ENCODE measurements at places on chromosomes 12 and 14.

DNA sequence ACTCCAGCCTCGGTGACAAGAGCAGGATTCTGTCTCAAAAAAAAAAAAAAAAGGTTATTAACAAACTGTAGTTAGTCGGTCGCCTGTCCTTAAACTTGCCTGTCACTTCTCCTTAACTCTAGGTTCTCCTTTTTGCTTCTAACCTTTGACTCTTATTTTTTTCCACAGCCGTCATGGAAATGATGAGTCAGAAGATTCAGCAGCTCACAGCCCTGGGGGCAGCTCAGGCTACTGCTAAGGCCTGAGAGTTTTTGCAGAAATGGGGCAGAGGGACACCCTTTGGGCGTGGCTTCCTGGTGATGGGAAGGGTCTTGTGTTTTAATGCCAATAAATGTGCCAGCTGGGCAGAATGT lies 418 bp upstream of the MYG1 start:
- DNase-seq, result peak; percentile 52

DNA sequence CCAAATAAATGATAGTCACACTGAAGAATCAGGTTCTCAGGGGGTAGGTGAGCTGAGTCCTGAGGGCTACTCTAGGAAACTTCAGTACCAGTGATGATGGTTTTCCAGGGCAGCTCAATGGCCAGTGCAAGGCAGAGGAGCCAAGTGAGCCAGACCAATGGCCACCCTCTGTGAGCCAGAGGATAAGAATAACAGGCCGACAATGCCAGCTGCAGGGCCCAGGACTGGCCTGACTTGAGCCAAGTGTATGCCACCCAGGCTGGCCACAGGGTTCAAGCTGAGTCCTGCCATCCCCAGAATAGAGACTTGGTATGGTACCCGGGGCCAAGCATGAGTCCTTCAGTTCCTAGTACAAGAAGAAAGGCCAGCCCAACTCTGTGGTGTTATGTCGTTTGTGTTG lies 355.5 kb downstream of the DPF3 start:
- DNase-seq, result no peak

- no peak for DNase-seq
Measured at GRCh38 chr14:37932008-37932407, 275.7 kb upstream of the SSTR1 start.

DNA sequence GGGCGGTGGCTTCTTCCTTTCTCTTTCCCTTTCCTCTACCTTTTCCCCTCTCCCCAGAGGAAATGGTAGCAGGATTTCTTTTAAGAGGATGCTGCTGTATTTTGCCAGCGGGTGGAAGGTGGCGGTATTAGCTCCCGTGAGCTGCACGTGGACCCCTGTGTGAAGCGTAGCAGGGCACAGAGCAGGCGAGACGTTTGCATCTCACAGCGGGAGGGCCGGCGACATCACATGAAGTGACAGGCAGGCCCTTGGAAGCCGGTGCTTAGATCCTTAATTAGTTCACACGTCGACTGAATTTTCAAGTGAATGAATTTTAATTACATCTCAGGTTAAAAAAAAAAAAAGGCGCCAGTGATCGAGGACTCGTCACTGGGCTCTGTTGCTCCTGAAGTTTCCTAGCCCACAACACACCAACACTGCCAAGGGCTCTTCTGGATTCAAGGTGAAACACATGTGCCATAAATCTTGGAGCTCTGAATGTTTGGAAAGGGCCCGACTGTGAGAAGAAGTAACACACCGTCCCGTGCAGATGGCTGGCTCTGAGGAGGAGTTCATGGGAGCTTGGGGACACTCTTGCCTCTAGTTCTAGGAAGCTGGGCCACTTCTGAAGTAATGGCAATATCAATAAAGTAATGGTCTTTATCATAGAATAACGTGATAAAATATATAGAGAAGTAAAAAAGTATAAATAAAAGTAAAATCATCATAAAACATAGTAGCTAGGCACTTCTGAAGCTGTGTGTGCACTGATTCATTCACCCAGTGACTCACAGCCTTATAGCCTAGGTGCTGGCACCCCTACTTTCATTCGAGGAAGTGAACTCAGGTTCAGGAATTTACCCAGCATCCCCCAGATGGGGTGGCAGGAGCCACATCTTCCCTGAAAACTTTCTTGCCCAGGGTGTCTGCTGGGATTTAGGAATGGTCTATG lies 75.3 kb downstream of the AACS start:
- DNase-seq, result no peak

- no peak for DNase-seq
Measured at GRCh38 chr12:24562771-24563431, 386.0 kb downstream of the BCAT1 start.

DNA sequence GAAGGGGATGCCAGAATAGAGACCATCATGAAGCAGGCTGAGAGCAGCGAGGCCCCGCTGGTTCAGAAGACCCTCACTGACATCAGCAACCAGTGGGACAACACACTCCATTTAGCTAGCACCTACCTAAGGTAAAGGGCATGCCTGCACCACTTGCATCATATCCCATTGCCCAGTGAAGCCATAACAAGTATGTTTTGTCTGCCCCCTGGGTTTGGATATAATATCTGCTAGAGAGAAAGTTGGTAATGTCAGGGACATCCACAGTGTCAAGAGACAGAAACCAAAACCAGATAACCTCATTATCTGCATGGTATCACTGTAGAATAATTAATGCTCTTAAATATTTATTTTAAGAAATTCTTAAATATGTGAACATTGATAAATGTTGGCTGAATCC lies 173.8 kb downstream of the SYNE2 start:
- DNase-seq, result no peak

- DNase-seq, result no peak
Measured at GRCh38 chr12:87818441-87818840, 210.8 kb downstream of the C12orf50 start.

DNA sequence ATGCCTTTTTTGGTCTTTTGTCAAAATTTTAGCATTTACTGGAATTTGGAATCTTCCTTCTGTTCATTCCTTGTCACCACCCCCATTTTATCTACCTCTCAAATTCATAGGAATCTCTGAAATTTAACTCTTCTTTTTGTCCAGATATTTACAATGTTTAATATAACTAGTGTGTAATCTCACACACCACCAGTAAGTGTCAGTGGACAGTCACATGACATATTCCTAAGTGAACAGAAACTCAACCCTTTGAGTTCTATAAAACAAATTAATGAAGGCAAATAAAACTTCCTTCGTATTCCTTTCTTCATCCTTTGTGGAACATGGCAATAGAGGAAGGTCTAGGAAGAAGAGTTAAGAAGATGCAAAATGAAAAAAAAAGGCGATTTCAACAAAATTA lies 26.6 kb downstream of the ATF7 start:
- no peak for DNase-seq

- no peak for DNase-seq
Measured at GRCh38 chr14:69002069-69002468, 23.0 kb upstream of the ACTN1 start.

- no peak for DNase-seq
Measured at GRCh38 chr14:38137005-38137404, 70.7 kb upstream of the SSTR1 start.

GRCh38 chr14:105389534-105389933 lies 8.8 kb upstream of the TEX22 start:
- no peak for DNase-seq

DNA sequence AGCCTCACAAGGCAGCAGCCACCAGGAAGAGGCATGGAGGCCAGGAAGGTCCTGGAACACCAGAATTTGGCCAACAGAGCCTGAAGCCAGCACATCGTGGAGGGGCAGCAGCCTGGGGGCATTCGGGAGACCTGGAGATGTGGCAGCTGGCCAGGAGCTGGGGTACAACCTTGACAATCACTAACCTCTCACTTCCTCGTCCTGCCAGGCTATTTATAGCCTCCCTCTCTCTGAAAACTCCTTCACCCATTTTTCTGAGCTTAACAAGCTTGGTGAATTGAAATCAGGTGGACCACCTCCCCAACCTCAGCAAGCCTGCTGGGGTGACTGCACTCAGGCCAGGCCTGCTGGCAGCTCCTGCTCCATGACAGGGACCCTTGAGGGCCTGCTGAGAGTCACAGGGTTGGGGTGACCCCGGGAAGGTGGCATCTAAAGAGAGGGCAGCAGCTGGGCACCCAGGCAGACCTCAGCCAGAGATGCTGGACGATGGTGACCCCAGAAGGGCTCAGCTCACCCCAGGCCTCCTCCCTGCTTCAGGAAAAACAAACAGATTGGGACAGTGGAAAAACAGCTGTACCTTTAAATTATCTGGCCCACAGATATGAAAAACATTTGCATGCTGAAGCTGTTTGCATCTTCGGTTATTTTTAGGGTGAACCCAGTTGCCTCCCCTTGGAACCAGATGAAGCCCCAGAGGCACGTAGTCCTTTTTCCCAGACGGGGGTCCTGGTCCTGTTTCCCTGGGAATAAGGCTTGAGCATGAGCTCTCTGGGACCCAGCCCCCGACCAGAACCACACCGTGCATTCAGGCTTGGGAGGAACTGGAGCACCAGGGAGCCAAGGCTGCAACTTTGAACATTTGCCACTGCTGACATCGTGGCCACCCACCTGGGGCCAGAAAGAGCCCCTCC lies 67.0 kb downstream of the PITPNM2 start:
- DNase-seq, result no peak

DNA sequence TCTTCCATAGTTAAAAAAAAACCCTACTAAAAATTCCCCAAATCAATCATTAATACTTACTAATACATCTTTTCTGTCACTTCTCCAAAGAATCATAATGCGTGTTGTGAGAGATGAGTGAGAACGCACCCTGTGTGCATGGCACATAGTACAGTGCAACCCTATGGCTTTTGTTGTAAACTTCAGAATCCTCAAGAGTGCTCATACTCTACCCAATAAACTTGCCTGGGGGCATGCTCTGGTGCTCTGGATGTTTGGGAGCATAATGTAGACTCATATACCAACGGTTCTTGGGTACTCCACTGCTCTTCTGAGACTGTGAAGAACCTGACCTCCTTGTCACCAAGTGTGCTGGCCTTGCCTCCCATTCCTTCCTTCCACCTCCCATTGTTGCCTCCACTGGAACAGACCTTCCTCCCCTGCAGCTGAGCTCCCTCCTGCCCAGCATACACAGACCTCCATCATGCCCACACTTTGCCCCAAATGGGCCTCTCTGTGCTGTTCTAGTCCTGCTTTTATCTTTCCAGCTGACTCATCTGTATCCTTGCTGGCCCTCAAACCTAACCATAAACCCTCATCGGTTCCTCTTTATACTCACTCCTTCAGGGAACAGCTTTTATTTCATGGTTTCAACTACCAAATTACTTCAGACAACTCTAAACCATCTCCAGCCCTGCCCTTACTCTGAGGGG lies 8.9 kb downstream of the DCP1B start:
- peak; percentile 60 for DNase-seq

GRCh38 chr14:20164462-20164861 lies 25.8 kb downstream of the OR4N5 start:
- DNase-seq, result no peak

DNA sequence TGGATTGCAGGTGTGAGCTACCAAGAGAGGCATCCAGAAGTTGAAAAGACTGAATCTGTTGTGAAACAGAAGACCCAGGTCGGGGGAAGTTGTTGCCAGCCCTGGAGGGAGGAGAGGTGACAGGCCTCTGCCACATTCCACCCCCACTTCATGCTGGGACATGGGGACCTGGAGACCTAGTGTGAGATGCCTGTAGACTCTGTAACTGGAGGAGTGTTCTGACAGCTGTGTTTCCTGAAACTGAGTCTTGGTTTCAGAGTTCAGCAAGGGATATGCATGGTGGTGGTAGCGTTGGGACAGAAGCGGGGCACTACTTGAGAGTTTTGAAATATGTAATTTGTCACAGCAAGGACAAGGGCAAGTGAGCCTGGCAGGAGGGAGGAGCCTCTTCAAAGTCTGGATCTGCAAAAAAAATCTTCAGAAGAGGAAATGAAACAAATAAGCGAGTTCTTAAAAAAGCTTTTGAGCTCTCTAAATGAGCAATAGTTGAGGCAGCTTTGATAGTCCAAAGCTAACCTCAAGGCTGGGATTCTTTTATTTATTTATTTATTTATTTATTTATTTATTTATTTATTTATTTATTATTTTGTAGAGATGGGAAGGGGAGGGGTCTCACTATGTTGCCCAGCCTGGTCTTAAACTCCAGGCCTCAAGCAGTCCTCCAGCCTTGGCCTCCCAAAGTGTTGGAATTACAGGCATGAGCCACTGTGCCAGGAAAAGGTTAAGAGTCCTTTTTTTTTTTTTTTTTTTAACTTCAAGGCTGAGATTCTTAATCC lies 58.9 kb upstream of the EEA1 start:
- DNase-seq, result peak; percentile 67

DNA sequence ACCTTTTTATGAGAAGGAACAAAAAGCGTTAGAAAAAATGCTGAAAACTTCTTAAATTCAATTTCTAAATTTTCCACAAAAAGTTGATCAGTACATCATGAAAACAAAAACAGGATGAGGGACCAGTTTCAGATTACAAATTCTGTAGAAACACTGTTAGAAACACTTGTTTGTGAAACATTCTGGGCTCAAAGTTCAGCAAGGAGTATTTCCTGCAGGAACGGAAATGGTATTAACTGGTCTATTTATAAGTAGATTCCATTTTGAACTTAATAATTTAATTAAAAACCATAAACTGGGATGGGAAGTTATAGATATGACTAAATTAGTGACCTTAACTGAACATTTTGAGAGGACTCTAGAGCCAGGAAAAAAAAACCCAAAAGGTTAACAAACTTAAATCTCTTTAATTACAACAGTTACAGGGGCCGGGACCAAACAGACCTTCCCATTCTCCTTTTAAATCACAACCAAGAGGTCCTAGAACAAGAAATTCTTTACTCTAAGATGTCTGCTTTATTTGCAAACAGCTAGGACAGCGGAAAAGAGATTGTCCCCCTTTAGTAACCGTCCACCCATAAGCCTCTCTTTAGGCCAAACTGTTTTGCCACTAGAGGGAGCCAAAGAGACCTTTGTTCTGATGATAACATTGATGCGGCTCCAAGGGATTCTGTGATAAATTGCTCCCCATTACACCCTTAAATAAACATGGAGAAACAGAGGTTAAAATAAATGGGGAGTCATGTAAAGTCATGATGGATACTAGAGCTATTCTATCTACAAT lies 69.0 kb upstream of the RERGL start:
- DNase-seq, result peak; percentile 63

- no peak for DNase-seq
Measured at GRCh38 chr12:47986832-47987231, 17.4 kb downstream of the COL2A1 start.

DNA sequence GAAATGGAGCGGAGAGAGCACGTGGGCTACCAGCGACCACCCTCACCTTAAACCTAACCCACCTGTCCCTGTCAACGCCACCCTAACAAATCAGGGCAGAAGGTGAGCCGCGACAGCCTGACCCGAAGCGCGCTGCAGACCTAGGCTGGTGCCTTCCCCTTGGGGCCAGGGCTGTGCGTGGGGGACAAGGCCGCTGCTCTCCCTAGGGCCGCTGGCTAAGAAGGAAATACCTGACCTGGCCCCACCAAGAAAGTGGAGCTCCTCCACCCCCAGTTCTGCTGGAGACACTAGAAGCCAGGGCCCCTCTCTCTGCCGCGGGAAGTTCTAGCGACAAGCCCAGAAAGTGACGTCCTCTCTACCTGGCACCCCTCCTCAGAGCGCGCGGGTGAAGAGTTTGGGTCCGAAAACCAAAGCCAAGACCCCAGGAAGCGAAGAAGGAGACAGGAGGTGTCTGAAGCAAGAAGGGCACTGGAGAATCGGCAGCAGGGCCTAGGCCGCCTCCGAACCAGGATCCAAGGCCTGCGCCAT lies 7.5 kb downstream of the SIX1 start:
- DNase-seq, result no peak

Data from activated CD4-positive, alpha-beta T cell treated with anti-CD3 and anti-CD28 coated beads, Interleukin-2, Interleukin-4, amounts not matched to agents 100 ng/mL and 50 ng/mL, durations not matched to agents 16 hours and 8 hours (primary cell).